ENCODE measurements at places on chromosomes 2 and 18. TPM values are rescaled to one million over a fixed set of nuclear protein-coding genes. Genes with fewer than 3 reads are reported as not detected.

DNA sequence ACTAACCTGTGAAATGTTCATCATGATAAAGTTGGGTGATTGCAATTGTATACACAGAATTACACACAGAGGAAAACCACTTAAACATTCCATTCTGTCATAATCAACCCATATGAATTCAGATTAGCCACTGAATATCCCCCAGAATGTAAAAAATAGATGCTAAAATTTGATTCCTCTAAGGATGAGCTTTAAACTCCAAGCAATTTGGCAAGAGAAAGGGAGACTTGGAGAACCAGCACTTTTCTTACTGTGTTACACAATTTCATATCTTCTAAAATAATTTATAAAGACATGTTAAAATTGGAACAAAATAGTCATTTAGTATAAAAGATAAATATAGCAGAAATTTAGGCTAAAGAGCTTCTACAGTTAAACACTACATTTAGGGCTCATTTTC lies 146.3 kb upstream of the LMAN1 start:
- DNase-seq, result peak; percentile 83

- no peak for DNase-seq
Observed at GRCh38 chr2:20597860-20598183, 53.1 kb downstream of the HS1BP3 start.

- no peak for DNase-seq
Observed at GRCh38 chr2:171509945-171510731, 12.1 kb upstream of the CYBRD1 start.

Gene POTEI
- total RNA-seq, result not detected

Gene CRYBA2
- not detected for total RNA-seq
